NCI-H2171 treated with DMSO at 0.1 percent for 48 hours (cell line): ENCODE measurements at places on chromosomes 7 and 10.

GRCh38 chr7:118559207-118559606 lies 334.7 kb downstream of the ANKRD7 start:
- no peak for DNase-seq

GRCh38 chr7:45088821-45089340 lies at the start of gene NACAD:
Gene NACAD (minus strand): TSS chr7:45088969. CDS start chr7:45088894, 75 bp downstream.
- peak; percentile 79 for DNase-seq

GRCh38 chr7:72781161-72781560 lies 46.8 kb downstream of the TYW1B start:
- no peak for DNase-seq

DNA sequence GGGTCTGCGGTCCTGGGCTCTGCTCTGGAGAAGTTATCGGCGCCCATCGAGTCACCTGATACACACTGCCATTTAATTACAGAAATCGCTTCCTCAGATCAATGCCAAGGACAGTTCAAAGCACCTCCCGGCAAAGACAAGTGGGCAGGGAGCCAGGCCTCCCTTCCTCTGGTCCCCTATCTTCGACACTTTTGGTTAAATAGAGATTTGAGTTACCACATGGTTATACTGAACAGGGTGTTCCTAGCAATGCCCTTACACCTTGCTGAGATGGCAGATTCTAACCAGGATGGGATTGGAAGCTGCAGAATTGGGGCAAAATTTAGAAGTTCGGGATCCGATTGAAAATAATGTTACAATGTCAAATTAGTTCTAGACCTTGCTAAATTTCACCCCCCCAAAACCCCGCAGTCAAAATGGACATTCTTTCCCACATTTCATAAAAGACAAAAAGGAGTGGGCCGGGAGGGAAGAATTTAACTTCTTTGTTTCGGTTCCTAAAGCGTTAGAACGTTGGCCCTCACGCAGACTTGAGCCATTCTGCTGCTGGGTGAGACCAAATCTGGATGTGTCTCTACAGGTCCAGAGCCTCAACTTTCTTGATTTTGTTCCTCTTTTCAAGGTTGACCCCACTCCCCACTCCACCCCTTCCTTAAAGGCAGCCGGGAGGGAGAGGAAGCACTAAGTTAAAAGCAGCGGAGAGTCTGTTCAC lies 2.2 kb upstream of the DLX5 start:
- no peak for DNase-seq

- no peak for DNase-seq
These were observed 39.3 kb downstream of the SEPTIN7 start for GRCh38 chr7:35839860-35840854.

GRCh38 chr7:1911571-1911970 lies 241.5 kb downstream of the ELFN1 start:
- no peak for DNase-seq

- no peak for DNase-seq
These were observed 197.0 kb downstream of the STK31 start for GRCh38 chr7:23907012-23907411.

DNA sequence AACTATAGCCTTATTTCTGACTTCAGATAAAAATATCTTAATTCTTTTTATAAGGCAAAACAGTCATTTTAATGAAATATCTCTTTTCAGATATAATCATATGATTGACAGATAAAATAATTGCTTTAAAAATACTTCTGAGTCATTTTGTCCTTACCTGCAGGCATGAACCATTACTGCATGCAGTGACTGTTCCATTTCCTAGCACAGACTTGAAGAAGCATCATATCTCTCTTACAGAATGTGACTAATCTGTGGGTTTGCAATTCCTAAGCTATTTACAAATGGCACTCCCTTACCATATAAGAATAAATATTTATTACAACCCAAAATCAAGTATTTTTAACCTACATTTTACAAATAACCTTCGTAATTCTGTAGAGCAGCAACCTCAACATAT lies 120.7 kb downstream of the SRPK2 start:
- DNase-seq = no peak

GRCh38 chr7:85705076-85705475 lies 518.2 kb upstream of the SEMA3D start:
- DNase-seq = no peak

DNA sequence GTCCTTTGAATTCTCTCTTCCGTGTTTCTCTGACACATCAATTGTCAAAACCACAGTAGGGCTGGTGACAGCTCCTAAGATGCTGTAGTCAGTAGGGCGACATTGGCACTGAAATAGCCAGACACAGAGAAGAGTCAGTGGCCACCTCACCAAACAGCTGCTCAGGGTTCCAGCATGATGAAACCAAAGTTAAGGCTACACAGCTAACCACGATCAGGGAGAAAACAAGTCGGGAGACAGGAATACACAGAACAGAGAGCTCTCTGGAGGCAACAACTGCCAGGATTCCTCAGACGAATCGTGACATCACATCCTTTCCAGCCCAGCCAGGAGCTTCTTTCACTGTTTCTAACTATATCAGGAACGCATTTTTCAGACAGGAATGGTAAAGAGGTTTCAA lies 922.2 kb downstream of the SORCS1 start:
- DNase-seq = no peak

GRCh38 chr10:8173866-8174243 lies 119.4 kb downstream of the GATA3 start:
- DNase-seq = no peak

GRCh38 chr7:116702046-116702785 lies 30.2 kb downstream of the MET start:
- no peak for DNase-seq

DNA sequence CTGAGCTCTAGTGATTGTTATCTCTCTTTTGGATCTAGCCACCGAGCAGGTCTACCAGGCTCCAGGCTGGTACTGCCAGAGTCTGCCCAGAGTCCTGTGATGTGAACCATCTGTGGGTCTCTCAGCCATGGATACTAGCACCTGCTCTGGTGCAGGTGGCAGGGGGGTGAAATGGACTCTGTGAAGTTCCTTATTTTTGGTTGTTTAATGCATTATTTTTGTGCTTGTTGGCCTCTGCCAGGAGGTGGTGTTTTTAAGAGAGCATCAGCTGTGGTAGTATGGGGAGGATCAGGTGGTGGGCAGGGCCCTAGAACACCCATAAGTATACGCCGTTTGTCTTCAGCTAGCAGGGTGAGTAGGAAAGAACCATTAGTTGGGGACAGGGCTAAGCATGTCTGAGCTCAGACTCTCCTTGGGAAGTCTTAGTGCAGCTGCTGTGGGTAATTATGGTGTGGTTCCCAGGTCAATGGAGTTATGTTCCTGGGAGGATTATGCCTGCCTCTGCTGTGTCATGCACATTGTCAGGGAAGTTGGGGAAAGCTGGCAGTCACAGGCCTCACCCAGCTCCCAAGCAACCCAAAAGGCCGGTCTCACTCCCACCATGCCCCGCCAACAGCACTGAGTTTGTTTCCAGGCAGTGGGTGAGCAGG lies 81.8 kb downstream of the NPSR1 start:
- peak; percentile 30 for DNase-seq

DNA sequence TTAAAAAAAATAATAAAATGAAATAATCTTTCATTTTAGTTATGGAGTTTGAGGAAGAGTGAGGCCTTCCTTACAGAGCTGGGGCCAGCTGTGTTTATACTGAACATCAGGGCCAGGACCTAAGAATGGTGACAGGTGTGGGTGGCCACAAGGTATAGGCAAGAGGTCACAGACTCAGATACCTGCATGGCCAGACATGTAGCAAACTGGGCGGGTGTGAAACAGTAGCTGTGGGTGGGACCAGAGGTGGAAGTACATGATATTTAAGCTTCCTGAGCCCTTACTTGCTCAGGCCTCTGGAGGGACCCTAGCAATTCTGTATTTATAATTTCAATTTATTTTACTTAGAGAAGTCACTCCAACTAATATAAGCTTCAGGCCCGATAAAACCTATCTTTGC lies 27.7 kb upstream of the CAMK1D start:
- peak; percentile 34 for DNase-seq

- peak; percentile 99 for DNase-seq
These were observed 14.5 kb upstream of the CPA1 start for GRCh38 chr7:130365511-130366441.

- DNase-seq = peak; percentile 35
These were observed 34.4 kb upstream of the SLF2 start for GRCh38 chr10:100878291-100878910.

DNA sequence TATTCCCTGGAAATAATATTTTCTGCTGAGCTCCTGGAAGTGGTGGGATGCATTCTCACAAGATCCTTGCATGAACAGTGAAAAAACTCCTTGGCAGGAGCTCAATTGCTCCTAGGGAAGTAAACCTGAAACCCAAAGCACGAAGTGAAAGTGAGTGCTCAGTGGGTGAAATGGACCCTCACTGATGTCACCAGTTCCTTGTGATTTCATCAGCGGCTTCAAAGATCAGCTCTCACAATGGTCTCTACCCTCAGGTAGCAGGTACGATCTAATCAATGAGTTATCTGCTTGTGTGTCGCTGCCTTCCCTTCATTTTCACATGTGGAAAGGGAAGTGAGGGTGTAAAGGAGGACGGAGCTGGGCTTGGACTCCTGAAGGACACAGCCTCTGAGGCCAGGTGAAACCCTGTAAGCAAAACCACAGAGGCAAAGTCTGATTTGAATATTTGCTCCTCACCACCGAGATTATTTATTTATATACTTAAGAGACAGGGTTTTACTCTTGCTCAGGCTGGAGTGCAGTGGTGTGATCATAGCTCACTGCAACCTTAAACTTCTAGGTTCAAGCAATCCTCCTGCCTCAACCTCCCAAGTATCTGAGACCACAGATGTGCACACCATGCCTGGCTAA lies 255.4 kb upstream of the LYZL1 start:
- no peak for DNase-seq

GRCh38 chr10:94983555-94983954 lies 45.1 kb downstream of the CYP2C9 start:
- DNase-seq = no peak

DNA sequence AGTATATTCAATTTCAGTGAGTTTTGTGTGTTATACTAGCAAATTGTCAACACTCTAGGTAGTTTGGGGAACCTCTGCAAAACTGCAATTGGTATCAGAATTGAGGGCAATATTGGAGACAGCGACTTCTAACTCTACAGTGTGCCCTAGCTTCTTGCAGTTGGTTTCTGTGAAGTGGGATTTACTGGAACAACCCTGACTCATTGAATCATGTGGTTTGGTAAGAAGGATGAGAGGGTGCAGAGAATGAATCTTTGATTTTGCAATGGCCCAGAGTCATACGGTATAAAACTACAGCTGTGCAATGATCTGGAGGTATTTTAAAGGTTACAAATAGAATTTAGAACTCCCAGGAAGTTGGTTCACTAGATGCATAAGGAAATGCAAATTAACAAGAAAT lies 129.1 kb upstream of the PPP1R3A start:
- no peak for DNase-seq

GRCh38 chr7:45071528-45071927 lies 17.2 kb downstream of the NACAD start:
- no peak for DNase-seq

DNA sequence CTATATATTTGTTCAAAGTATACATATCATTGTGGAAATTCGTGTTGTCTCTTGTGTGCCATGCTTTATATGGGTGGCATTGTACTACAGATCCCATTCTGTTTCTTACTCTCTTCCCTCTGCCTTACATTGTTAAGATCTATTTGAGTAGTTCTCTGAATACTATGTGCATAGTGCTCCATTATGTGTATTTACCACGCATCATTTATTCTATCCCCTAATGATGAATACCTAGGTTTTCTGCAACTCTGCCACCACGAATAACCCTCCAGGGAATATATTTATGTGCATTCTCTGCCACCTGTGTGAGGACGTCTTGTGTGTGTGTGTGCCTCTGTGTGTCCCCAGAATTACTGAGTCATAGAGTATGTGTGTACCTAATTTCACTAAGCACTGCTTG lies 431.2 kb upstream of the C7orf33 start:
- no peak for DNase-seq

DNA sequence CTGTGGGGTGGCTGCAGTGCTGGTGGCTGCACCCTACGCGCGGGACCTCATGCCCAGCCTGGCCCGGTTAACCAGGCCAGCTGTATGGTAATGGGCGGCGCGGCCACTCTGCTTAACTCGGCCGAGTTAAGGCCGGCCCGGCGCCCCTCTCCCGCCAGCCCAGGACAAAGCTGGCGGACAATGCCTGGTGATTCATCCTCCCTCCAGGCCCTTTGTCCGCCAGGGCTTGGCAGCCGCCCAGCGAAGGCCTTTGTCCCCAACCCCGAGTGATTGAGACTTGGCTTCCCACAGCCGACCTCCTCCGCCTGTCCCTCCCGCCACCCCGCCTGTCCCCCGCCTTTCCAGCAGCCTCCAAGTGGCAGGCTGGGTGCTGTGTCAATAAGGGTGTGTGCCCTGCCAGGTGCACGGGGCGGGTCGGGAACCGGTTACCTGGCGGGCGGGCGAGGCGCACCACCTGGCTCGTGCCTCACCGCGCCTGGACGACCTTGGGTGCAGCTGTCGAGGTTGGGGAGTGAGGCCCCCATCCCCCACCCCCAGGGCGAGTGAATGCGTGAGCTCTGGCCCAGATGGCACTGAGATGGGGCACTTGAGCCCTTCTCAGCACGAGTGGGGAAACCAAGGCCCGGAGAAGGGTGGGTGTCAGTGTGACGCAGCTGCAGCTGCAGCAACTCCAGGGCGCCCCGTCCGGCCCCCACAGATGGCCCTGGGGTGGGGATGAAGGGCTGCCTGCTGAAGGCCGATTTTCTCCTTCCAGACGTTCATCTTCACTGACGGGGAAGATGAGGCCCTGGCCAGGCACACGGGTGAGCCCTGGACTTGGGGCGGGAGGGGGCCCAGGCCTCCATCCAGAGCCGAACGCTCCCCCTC lies 4.6 kb downstream of the LFNG start:
- DNase-seq = peak; percentile 91

GRCh38 chr10:123579675-123580074 lies 86.5 kb upstream of the GPR26 start:
- no peak for DNase-seq

- no peak for DNase-seq
These were observed 4.0 kb upstream of the PPP1R3C start for GRCh38 chr10:91636892-91637291.

GRCh38 chr7:2104716-2105115 lies 128.0 kb downstream of the MAD1L1 start:
- no peak for DNase-seq

GRCh38 chr10:122419876-122420623 lies 34.4 kb upstream of the ARMS2 start:
- DNase-seq = no peak

GRCh38 chr7:150586785-150587152 lies 19.6 kb downstream of the GIMAP4 start:
- no peak for DNase-seq

DNA sequence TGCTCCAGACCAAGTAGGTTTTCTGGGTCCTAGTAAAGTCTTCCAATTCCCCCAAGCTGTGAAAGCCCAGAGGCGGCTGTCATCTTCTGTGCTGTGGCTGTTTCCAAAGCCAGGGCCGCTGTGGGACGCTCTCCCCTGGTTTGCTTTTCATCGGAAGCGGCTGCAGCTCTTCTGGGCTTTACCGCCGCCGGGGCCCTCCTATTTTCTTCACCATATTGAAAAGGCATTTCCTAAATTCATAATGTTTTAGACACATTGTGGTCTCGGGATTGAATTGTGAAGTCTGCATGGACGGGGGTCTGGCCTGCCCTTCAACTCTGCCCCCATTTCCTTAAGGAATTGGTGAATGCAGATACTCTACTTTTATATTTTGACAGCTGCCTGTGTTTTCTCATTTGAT lies 551.4 kb upstream of the MGMT start:
- DNase-seq = no peak
